ENCODE measurements at places on chromosomes 7 and 10. TPM values are rescaled to one million over a fixed set of nuclear protein-coding genes. Genes with fewer than 3 reads are reported as not detected.

MYL10 gene
- not detected for total RNA-seq

CALHM3 gene
- total RNA-seq: not detected

DNAH11 gene
- 0.97 TPM for total RNA-seq

RBP4 gene
- total RNA-seq: not detected

SYT15 gene
- 1.1 TPM for total RNA-seq

GRCh38 chr7:112512451-112513210 is 31.8 kb downstream of the LSMEM1 start:
- no peak for DNase-seq

GRCh38 chr7:75962607-75963380 is 31.6 kb downstream of the TMEM120A start:
- DNase-seq: no peak

DNA sequence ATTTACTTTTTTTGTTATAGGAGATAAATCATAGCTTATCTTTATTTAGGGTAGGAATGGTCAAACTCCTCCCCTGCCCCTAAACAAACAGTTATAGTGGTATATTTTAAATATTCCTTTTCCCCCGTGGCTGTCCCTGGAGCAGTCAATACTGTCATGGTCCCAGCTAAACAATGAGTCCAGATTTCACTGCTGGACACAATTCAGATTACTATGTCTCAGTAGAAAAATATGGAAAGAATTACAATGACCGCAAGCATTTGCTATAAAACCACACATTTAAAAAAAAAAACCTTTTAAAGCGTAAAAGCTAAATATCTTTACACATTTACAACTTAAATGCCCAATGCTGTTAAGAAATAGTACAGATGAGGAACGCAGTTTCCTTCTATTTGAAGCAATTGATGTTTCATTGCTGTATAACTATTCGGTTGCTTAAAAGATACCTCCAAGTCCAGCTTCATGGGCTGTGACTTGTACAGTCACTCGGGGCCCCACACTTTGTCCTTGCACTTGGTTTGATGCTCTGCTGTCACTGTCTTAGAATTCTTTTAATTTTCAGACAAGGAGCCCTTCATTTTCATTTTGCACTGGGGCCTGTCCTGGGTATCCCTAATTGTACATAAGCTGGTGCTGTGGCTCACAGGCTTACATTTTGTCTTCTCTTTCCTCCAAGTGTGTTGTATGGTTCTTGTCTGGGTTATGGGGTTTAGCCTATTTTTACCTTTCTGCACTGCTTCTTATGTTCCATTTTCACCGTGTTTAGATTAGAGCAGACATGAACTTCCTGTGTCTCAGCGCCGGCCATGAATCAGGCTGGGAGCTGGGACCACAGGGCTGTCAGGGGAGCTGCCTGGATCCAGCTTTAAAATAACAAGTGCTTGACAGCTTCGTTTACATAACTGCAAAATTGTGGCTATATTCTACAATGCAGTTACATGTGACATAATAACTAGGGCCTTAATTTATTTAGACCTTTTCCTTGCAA is 530.2 kb upstream of the FZD8 start:
- DNase-seq: no peak

DNA sequence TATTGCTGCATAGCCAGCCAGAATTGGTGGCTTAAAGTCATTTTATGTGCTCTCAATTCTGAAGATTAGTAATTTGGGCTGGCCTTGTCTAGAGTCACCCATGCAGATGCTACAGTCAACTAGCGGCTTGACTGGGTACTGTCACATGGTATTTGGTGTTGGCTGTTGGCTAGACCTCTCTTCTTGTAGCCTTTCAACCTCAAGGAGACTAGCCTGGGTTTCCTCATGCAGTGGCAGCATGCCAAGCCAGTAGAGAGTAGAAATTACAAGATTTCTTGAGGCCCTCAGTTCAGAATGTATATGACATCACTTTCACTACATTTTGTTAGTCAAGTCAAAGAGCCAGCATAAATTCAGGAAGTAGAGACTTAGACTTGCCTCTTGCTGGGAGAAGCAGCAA is 3.7 kb upstream of the ZNF800 start:
- DNase-seq: no peak

DNA sequence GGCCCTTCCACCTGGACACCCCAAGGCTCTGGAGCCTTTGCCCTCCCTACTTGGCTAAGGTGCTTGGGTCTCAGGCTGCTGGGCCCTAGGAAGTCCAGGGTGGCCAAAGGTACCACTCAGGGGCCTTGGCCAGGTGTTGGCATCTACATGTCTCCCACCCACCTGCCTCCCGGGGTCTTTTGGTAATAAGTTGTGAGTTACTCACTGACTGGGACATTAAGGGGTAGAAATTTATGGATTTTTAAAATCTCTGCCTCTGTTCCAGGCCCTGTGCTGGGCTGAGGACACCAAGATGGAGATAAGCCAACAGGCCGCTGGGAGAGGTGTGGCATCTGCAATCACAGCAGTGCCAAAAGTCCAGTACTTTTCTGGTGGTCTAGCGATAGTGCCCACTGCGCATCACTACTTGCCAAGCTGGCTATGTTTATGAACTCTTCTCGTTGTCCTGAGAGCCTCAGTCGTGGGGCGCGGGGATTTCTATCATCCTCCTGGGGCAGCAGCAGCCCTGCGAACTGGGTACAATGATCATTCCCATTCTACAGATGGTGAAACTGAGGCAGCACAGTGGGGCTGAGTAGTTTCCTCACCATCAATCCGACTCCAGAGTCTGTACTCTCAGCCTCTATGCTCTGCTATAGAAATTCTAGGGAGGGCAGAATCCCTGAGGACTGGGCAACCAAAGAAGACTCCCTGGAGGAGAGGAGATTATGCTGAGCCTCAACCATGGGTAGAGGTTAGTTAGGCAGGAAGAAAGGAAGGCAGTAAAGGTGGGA is 36.2 kb downstream of the TBATA start:
- DNase-seq: no peak

All from T-helper 17 cell (primary cell).